ENCODE measurements at places on chromosomes 11 and 22.

GRCh38 chr11:125192183-125192582, 27.6 kb downstream of the PKNOX2 start:
- no peak for DNase-seq

- DNase-seq, result no peak
Measured at GRCh38 chr22:23387827-23388516, 192.1 kb downstream of the IGLL1 start.

DNA sequence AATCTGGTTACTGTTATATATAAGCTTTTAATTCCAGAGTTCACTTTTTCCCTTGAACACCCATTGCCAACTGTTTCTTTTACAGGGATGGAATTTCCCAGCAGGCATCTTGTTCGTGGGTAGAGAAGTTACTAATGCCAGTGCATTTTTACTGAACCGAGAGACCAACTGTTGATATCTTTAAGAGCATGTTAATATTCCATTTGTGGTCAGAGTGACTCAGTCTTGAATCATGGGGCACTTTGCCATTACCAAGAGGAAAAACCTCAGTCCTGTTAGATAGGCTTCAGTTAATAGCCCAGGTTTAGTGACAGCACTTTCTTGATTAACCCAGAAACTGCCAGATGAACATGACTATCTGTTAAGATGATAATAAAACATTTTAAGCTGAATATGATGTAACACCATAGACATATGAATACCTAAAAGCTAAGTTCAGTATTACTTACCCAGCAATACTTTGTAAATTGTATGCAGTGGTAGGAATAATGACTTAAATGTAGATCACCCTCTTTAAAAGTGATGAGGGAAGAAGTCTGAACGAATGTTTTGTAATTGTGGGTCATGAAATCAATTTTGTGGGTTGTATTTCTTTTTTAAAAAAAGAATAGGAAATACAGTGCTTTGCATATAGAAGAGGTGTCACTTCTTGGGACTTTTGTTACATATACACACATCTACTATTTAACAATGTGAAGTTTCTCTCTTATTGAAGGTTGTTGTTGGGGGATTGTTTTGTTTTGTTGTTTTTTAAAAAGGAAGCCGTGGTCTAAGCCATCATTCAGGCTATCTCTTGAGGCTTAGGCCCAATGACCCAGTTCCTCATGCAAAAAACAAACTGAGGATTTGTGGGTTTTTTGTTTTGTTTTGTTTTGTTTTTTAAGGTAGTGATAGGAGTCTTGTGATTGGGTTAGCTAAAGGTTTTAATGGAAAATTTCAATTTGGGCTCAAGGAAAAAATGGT, 79.2 kb upstream of the GRIK4 start:
- DNase-seq, result peak; percentile 6

- DNase-seq, result no peak
Measured at GRCh38 chr11:97722721-97723120, 1298.0 kb upstream of the CNTN5 start.

- no peak for DNase-seq
Measured at GRCh38 chr11:70504246-70505020, 106.1 kb downstream of the CTTN start.

DNA sequence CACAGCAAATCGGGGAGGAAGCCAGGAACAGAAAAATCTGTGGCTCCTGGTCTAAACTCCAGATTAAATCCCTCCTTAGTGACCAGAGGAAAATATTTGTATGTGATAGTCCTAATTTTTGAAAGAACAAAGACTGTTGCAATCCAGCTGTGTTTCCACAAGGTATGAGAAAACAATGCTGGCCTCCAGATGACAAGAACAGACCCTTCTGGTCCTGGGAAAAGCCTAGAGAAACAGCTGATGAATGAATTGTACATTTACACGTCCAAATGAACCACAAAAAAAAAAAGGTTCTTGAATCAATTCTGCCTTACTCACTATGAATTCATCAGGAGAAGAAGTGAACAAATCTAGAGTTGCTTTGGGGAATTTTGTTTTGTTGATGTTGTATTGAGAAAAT, 63.7 kb downstream of the ETS1 start:
- no peak for DNase-seq

DNA sequence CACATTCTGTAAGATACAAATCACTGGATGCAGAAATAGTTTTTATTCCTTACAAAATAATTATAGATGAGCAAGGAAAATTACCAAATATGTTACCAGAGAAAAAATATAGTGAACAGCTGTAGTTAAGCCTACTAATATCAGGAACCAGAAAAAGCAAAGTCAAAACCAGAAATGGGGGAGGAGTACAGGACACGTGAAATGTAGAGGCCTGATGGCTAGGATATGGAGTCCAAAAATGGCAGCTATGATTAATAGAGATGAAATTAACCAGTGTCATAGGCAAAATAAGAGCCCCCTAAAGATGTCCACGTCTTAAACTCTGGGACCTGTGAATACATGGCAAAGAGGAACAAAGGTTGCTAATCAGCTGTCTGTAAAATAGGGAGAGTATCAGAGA, 34.1 kb downstream of the MRE11 start:
- DNase-seq, result no peak

- DNase-seq, result no peak
Measured at GRCh38 chr11:103407641-103408040, 298.4 kb downstream of the DYNC2H1 start.

- DNase-seq, result no peak
Measured at GRCh38 chr11:77747381-77747969, 73.0 kb downstream of the RSF1 start.

GRCh38 chr11:35160902-35161597, 22.1 kb downstream of the CD44 start:
- no peak for DNase-seq

- DNase-seq, result no peak
Measured at GRCh38 chr11:123260511-123261211, 65.6 kb upstream of the CLMP start.

- DNase-seq, result no peak
Measured at GRCh38 chr11:120254788-120255518, 15.0 kb downstream of the POU2F3 start.

GRCh38 chr22:42384506-42384905, 47.7 kb downstream of the NFAM1 start:
- no peak for DNase-seq

GRCh38 chr22:45208993-45209838, 31.5 kb downstream of the KIAA0930 start:
- DNase-seq, result no peak

DNA sequence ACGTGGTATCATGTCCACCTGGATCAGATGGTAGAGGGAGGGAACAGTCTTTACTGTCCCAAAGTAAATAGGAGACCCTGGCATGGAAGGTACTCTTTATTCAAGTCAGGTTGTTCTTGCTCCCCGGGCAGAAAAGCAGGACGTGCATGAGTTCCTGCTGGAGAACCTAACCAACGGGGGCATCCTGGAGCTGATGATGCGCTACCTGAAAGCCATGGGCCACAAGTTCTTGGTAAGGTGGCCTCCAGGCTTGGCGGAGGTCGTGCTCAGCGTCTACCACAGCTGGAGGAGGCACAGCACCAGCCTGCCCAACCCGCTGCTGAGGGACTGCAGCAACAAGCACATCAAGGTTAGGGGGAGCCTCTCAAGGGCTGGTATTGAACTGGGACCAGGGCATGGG, 48.7 kb downstream of the CABIN1 start:
- no peak for DNase-seq

DNA sequence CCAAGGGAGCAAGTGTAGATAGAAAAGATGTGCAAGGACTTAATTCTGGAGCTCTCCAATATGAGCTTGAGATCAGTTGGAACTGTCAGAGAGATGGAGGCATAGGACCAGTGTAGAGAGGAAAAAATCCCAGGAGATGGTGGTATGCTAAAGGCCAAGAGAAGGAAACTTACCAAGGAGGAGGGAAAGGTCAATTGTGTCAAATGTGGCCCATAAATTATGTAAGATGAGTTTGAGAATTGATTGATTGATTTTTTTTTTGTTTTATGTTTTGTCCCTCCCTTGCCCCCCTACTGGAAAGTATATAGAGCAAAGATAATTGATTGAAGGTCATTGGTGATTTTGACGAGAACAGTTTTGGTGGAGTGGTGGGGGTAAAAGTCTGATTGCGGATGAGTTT, 2.8 kb upstream of the USP2 start:
- no peak for DNase-seq

DNA sequence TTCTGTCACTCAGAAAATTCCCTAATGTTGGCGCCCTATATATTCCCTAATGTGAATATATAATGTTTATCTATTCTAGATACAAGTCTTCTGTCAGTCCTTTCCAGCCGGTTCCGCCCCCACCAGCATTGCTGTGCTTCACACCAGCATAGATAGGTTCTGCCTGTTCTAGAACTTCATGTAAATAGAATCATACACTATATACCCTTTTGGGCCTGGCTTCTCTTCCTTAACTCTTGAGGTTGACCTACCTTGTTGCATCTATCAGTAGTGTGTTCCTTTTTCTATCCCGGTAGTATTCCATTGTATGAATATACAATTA, 34.6 kb downstream of the OTOG start:
- no peak for DNase-seq

DNA sequence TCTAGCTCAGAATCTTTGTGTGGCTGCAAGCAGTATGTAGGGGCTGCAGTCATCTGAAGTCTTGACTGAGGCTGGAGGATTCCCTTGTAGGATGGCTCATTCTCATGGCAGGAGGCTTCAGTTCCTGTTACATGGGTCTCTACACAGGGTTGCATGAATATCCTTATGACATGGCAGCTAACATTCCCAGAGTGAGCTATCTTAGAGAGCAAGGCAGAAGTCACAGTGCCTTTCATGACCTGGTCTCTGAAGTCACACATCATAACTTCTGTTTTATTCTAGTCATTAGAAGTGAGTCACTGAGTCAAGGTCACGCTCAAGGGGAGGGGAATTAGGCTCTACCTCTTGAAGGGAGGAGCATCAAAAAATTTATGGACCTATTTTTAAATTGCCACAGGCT, 10.3 kb upstream of the SPON1 start:
- DNase-seq, result no peak

GRCh38 chr11:68007498-68008380, 2.4 kb upstream of the ALDH3B1 start:
- no peak for DNase-seq

DNA sequence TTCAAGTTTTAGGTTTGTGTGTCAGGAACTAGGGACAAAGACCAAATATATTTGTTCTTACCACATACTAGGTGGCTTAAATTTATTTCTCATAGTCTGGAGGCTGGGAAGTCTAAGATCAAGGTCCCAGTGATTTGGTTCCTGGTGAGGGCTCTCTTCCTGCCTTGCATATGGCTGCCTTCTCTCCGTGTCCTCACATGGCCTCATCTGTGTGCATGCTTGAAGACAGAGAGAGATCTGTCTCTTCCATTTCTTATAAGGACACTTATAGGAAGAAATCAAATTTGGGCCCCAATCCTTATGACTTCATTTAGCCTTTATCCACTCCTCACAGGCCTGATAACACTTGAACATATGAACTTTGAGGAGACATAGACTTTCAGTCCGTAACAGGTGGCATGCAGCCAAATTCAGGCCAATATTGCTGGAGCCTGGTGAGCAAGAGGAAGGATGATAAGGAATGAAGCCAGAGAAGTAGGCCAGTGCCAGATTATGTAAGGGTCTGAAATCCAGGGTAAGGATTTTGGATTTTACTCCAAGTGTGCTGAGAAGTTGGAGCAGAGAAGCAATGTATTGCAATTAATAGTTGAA, 35.1 kb downstream of the TTC17 start:
- DNase-seq, result no peak

DNA sequence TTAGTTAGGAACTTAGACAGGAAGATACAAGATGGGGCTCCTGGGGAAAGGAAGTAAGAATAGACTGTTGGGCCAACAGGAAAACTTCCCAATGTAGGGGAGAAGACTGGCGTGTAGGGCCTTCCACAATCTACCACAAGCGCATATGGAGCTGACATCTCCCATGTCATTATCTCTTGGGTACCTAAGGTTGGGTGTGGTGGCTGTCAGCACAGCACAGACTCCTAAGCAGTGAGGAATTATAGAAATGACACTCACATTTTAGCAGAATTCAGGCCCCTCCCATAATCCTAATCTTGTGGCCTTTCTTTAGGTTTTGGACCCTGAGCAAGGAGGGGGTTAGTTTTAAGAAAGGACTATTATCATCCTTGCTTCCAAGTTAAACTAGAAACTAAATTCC, 11.6 kb downstream of the TRIM21 start:
- DNase-seq, result no peak

DNA sequence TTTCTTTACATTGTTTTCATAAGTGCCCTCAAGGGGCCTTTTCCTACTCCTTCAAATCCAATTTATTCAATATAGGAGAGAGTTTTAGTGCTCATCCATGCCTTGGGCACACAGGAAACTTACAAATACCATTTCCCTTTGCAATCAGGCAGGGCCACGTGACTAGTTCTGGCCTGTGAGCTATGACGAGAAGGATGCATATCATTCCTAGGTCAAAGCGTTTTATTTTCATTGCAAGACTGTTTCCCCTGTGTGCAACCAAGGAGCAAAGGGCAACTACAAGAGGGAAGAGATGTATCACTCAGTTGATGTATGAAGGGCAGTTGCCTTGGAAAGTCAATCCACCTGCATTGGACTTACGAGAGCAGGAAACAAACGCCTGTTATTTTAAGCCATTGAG, 1.9 kb upstream of the TRAF6 start:
- no peak for DNase-seq

DNA sequence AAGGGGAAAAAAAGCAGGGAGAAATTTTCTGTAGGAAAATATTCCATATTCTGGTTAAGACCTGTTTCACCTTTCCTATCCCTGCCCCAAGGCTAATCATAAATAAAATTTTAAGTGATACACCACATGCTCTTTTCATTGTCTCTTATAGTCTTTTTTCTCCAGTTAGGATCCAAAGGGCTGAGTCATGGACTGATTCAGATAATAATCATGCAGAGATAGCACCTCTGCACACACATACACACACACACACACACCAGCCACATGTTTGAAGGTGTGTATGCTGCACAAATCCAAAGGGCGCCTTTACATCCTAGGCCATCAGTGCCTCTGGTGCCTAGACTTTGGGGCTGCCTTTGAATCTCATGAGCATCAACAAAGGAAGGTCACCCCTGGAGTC, 35.5 kb upstream of the CWF19L2 start:
- DNase-seq, result no peak

- DNase-seq, result no peak
Measured at GRCh38 chr11:134202661-134203060, 21.1 kb downstream of the NCAPD3 start.

DNA sequence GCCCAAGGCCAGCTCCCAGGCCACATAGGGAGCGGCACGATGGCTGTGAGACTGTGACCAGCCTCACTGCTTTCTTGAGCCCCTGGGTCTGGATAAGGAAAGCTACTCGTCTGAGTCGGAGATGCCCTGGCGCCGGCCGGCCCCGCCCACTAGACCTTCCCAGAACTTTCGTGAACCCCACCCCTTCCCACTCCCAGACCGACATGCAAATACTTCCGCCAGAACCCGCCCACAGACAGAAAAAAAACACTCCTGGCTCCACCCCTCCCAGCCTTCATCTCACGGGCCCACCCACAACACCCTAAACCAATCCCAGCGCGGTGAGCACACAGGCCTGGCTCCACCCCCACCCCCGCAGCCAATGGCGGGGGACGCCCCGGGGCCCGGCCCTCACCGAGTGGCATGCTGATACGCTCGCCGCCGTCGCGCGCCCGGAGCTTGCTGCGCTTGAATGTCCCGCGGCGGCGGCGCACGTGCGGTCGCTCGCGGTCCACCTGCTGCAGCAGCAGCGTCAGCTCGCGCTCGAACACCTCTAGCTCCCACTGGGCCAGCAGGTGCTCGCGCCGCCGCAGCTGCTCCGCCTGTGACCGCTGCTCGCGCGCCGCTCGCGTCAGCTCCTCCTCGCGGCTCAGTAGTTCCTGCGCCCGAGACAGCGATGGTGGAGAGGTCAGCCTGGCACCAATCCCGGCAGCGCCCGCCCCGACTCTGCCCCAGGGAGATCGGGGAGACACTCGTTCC, 7.0 kb downstream of the MAP3K11 start:
- no peak for DNase-seq

- no peak for DNase-seq
Measured at GRCh38 chr11:32374261-32374711, 61.1 kb downstream of the WT1 start.

Data from stimulated activated CD4-positive, alpha-beta T cell treated with anti-CD3 and anti-CD28 coated beads, Interleukin-2, amount 100 ng/mL, for 4 hours (primary cell).